ENCODE measurements at places on chromosomes 2 and 18.

GRCh38 chr2:157946919-157947557, 70.9 kb upstream of the ACVR1 start:
- no peak for DNase-seq

- DNase-seq = no peak
Observed at GRCh38 chr2:42928692-42929545, 136.5 kb upstream of the HAAO start.

GRCh38 chr2:157497638-157498314, 53.9 kb upstream of the CYTIP start:
- peak; percentile 49 for DNase-seq

GRCh38 chr18:2316082-2316750, 255.1 kb downstream of the METTL4 start:
- no peak for DNase-seq

GRCh38 chr2:203360833-203361430, 32.7 kb downstream of the ABI2 start:
- no peak for DNase-seq

DNA sequence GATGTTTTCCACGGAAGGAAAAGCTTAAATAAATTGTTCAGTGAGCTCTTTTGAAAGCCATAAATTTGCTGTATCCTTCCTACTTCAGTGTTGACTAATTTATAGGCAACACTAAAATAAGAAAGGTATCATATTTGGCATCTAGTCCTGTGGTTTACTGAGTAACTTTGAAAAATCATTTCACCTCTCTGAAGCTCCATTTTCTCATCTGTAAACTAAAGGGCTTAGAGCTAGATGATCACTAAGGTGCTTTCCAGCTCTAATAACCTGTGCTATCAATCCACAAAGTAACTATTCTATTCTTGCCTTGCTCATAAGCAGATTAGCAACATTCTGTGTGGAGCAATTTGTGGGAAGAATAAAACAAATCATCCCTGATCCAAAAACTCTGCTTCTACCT, 3.6 kb upstream of the MYOM1 start:
- no peak for DNase-seq

DNA sequence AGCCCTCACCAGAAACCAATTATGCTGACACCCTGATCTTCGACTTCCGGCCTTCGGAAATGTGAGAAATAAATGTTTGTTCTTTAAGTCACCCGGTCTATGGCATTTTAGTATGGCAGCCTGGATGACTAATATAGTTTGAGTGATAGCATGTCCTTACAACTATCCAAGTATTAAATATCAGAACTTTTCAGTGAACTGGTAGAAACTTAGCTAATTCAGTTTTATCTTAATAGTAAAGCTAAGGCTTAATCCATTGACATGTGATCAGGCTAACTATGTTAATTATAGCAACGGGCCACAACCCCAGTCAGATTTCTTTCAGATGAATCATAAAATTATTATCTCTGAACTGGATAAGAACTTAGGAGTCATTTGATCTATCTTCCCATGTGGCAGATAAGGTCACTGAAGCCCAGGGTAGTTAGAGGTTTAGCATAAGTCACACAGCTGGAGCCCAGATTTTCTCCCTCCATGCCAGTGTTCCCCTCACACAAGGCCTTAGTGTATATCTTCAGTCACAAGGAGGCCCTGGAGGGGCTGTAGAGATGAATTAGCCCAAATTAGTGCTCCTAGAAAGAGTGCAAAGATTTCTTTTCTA, 40.7 kb upstream of the UPP2 start:
- no peak for DNase-seq

- DNase-seq = no peak
Observed at GRCh38 chr2:207920721-207921120, 104.6 kb downstream of the PLEKHM3 start.

GRCh38 chr2:152565884-152566727, 151.2 kb downstream of the PRPF40A start:
- DNase-seq = no peak

GRCh38 chr2:104849101-104849500, 4.8 kb upstream of the POU3F3 start:
- no peak for DNase-seq

- DNase-seq = no peak
Observed at GRCh38 chr18:25137197-25137472, 214.8 kb downstream of the ZNF521 start.
